Activated CD4-positive, alpha-beta memory T cell treated with anti-CD3 and anti-CD28 coated beads, Interleukin-2, amount 10 ng/mL, durations not matched to agents 7 days and 5 days (primary cell): ENCODE measurements at places on chromosomes 7 and 10. TPM values are rescaled to one million over a fixed set of nuclear protein-coding genes. Genes with fewer than 3 reads are reported as not detected.
A peak's percentile ranks its signal among the peaks of the same experiment; 100 is the strongest.

Gene GIGYF1
- 43.4 TPM for total RNA-seq

- DNase-seq: no peak
- no peaks in the 10 kb centered on the region for H3K27me3 ChIP-seq
- no peaks in the 10 kb centered on the region for H3K4me1 ChIP-seq
- H3K27ac ChIP-seq: no peak overlapping the region
- H3K4me3 ChIP-seq: no peak overlapping the region
- no peaks in the 10 kb centered on the region for H3K36me3 ChIP-seq
Measured at GRCh38 chr10:124005091-124005490, 88.3 kb downstream of the CHST15 start.

Gene CTAGE15
- total RNA-seq: not detected

GRCh38 chr10:60865198-60865783 is 78.7 kb downstream of the RHOBTB1 start:
- no peak for DNase-seq
- no peaks in the 10 kb centered on the region for H3K4me1 ChIP-seq
- H3K27ac ChIP-seq: no peak overlapping the region
- no peak overlapping the region for H3K4me3 ChIP-seq
- H3K36me3 ChIP-seq: no peaks in the 10 kb centered on the region
- peaks cover 5% of the 10 kb centered on the region for H3K27me3 ChIP-seq

DNA sequence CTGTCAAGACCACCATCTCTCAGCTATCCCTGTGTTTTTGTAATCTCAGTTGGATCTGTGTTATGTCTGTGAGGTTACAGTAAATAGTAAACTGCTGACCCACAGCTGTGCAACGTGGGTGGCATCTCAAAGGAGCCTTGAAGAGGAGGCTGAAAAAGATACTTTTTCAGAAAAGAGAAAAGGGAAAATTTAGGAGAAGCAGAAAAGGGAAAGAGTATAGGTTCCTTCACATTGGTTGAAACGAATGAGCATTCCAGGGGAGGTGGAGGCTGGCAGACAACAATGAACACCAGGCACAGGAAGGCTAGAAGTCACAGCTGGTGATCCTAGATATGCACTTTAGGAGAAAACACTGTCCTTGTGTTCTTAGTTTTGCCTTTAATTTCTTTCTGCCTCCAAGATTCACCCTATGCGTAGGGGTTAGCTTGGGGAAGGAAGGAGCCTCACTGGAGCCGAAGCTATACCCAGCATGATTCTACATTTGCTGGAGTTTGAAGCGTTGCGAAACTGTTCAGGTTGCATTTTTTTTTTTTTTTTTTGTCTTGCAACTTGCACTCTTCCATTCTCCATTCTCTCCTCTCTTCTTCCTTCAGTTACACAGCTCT is 18.3 kb downstream of the CPED1 start:
- H3K4me1 ChIP-seq: no peaks in the 10 kb centered on the region
- H3K4me3 ChIP-seq: no peak overlapping the region
- peaks cover 18% of the 10 kb centered on the region for H3K27me3 ChIP-seq
- no peak for DNase-seq
- H3K27ac ChIP-seq: no peak overlapping the region

GRCh38 chr7:44079331-44080021 is 2.9 kb downstream of the POLM start:
- H3K4me1 ChIP-seq: peaks cover 46% of the 10 kb centered on the region
- no peaks in the 10 kb centered on the region for H3K27me3 ChIP-seq
- peaks cover 46% of the 10 kb centered on the region for H3K36me3 ChIP-seq
- no peak overlapping the region for H3K4me3 ChIP-seq
- no peak overlapping the region for H3K27ac ChIP-seq

Gene C7orf57
- total RNA-seq: 0.28 TPM

DNA sequence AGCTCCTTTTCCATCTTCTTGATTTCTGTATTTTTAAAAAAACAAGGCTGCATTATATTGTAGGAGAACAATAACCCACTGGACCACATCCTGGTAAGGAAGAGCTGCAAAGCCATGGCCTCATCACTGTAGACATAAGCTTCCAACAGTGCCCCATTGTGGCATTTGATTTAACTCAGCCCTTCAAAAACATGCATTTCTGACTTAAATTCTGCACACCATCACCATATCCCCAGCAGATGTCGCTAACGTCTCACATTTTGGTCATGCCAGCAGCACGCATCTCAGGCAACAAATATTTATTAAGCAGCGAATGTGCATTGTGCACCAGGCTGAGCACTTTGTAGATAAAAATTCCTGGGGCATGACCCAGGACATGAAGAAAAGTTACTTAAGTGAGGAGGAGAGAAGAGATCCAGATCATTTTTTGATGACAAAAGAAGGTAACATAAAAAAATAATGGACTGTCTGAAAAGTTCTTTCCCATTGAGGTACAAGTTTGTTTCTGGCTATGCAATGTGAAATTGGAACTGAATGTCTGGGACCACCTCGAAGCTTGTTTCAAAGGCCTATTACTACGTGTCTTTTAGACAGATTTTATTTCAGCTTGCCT is 164.6 kb upstream of the CDCA7L start:
- no peak overlapping the region for H3K27ac ChIP-seq
- no peaks in the 10 kb centered on the region for H3K36me3 ChIP-seq
- DNase-seq: peak; percentile 75

- no peak overlapping the region for H3K27ac ChIP-seq
- no peaks in the 10 kb centered on the region for H3K27me3 ChIP-seq
- H3K4me3 ChIP-seq: no peak overlapping the region
- no peaks in the 10 kb centered on the region for H3K4me1 ChIP-seq
Measured at GRCh38 chr10:85916286-85916685, 450.3 kb downstream of the GRID1 start.

DNA sequence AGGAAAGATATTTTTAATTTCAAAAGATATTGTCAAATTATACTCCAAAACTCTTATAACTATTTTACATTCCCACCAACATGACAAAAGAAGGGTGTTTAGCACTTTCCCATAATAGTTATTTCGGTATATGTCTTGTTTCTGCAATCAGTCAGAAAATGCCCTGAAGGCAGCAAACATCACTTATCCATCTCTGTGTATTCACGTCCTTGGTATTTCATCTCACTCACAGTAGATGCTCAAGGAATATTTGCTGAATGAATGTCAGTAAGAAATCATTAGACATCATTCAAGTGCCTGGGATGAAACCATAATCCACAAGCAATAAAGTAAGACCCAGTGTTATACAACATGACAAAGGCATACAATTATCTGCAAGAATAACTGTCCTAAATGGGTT is 112.7 kb downstream of the GFRA1 start:
- H3K4me1 ChIP-seq: no peaks in the 10 kb centered on the region
- no peaks in the 10 kb centered on the region for H3K27me3 ChIP-seq
- no peak overlapping the region for H3K4me3 ChIP-seq
- H3K36me3 ChIP-seq: no peaks in the 10 kb centered on the region

GRCh38 chr10:836782-837181 is 94.7 kb downstream of the LARP4B start:
- peaks cover 73% of the 10 kb centered on the region for H3K36me3 ChIP-seq
- no peaks in the 10 kb centered on the region for H3K4me1 ChIP-seq
- DNase-seq: no peak
- no peak overlapping the region for H3K4me3 ChIP-seq

Gene CLRN3
- not detected for total RNA-seq

DNA sequence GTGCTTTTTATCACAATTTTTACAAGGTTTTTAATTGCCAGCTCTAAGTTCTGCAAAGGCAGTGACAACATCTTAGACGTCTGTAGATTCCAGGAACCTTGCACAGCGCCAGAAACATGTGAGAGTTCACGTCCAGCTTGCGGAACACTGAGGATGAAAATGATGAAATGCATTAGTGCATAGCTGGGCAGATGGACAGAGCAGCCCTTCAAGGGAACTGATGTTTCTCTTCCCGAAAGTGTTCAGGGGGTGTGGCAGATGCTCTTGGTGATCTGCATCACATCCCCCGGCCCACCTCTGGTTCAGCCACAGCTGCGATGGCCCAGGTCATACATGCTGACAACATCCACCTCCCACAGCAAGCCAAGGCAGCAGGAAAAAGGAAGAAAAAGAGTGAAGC is 40.9 kb downstream of the ITIH5 start:
- H3K4me1 ChIP-seq: no peaks in the 10 kb centered on the region
- no peak overlapping the region for H3K4me3 ChIP-seq
- DNase-seq: no peak
- no peak overlapping the region for H3K27ac ChIP-seq
- H3K36me3 ChIP-seq: no peaks in the 10 kb centered on the region
- H3K27me3 ChIP-seq: peaks cover 2% of the 10 kb centered on the region

- no peak overlapping the region for H3K4me3 ChIP-seq
- no peaks in the 10 kb centered on the region for H3K36me3 ChIP-seq
- no peaks in the 10 kb centered on the region for H3K4me1 ChIP-seq
- no peaks in the 10 kb centered on the region for H3K27me3 ChIP-seq
- H3K27ac ChIP-seq: no peak overlapping the region
- DNase-seq: no peak
Measured at GRCh38 chr10:51527522-51528219, 171.7 kb downstream of the CSTF2T start.

Gene IL6
- total RNA-seq: 0.53 TPM

Gene DENND2A
- not detected for total RNA-seq

Gene FANK1
- 0.63 TPM for total RNA-seq

DNA sequence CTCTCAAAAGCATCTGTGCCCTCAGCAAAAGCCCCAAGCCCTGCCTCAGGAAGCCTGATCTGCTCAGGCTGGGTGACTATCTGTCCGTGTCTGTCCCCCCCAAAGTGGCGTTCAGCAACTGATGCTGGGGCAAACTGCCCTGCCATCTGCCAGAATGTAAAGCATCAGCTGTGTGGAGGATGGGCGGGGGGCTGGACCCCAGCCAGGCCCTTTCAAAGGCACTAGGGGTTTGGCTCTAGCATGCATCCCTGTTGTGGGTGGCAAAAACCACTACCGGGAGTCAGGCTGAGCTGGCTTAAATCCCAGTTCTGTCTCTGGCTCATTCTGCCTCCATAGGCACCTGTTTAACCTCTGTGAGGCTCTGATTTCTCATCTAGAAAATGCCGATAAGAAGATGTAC is 35.5 kb downstream of the GPRIN2 start:
- H3K27ac ChIP-seq: no peak overlapping the region
- no peaks in the 10 kb centered on the region for H3K27me3 ChIP-seq
- H3K4me1 ChIP-seq: no peaks in the 10 kb centered on the region
- no peaks in the 10 kb centered on the region for H3K36me3 ChIP-seq

DNA sequence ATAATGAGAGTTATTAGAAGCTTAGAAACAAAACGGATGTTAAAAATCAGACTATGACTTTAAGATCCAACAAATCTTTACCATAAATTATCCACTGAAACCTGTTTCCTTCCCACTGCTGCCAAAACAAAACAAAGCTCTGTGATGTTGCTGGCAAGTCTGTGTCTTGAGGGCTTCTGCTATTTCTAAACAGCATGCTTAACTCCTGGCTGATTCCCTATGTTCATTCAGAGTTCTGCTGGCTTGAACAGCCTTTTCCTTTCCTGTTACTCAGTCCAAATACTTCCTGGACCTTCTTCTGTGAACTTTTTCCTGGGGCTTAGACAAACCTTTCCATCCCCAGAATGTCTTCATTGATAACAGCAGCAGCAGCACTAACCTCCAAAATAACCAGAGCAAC is 448.1 kb downstream of the SORCS1 start:
- H3K4me3 ChIP-seq: no peak overlapping the region
- H3K27ac ChIP-seq: no peak overlapping the region
- H3K4me1 ChIP-seq: no peaks in the 10 kb centered on the region

DNA sequence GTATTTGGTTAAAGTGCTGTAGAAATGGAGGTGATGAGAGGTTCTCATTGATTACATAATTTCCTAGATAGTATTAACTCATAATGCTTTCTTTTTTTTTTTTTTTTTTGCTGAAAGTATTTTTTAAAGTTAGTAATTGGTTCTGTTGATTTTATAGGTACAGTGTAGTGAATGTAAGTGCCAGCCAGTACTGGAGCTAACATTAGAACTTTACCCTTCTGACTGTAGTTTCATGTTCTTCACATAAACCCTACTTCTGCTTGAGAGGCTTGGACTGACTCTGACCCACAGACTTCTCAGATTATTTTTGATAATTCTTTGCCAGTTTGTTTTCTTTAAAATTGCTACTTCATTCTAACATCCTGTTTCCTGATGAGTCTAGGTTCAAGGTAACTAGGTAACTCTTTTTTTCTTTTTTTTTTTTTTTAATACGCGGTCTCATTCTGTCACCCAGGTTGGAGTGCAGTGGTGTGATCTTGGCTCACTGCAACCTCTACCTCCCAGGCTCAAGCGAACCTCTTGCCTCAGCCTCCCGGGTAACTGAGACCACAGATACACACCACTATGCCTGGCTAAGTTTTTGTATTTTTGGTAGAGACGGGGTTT is 92.2 kb upstream of the OIT3 start:
- DNase-seq: no peak
- peaks cover 12% of the 10 kb centered on the region for H3K4me1 ChIP-seq
- H3K27me3 ChIP-seq: no peaks in the 10 kb centered on the region

Gene MRPS16
- total RNA-seq: 80.8 TPM

DNA sequence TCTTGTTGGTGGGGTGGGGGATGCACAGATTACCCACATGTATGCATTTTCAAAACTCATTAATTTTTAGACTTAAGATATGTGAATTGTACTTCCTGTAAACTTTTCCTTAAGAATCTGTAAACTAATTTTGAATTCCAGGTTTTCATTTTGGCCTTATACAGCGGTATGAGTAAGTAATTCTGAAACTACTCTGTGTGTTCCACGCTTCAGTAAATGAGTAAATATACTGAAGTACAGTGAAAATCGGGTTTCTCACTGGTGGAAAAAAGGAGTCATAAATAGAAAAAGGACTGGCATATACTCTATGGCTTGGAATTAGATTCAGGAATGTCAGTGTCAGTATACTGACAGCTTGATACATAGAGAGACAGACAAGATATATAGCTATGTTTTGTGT is 72.8 kb downstream of the CTTNBP2 start:
- DNase-seq: no peak
- no peak overlapping the region for H3K4me3 ChIP-seq
- H3K27me3 ChIP-seq: no peaks in the 10 kb centered on the region

GRCh38 chr7:108294595-108294994 is 161.6 kb downstream of the NRCAM start:
- peaks cover 6% of the 10 kb centered on the region for H3K27me3 ChIP-seq
- no peak for DNase-seq
- no peaks in the 10 kb centered on the region for H3K36me3 ChIP-seq
- no peak overlapping the region for H3K4me3 ChIP-seq
- no peak overlapping the region for H3K27ac ChIP-seq
- no peaks in the 10 kb centered on the region for H3K4me1 ChIP-seq
